Thoracic aorta (tissue), 2 donors: ENCODE measurements at places on chromosomes 7 and 10. TPM values are rescaled to one million over a fixed set of nuclear protein-coding genes. Genes with fewer than 3 reads are reported as not detected.

DNA sequence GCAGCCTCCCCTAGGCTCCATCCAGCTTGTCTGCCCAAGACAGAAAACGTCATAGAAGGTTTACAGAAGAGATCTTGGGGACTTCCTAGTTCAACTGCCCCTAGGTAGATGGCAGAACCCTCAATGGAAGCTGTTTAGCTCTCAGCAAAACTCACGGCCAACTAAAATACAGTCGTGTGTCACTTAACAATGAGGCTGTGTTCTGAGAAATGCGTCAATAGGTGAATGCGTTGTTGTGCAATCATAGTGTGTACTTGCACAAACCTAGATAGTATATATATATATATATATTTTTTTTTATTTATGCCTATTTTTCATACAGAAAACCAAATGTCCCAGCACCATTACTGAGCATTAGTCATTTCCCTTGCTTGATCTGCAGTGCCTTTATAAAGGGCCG, 100.4 kb upstream of the SH2B2 start:
- H3K4me1 ChIP-seq, result no peaks in the 10 kb centered on the region
- H3K27ac ChIP-seq, result no peak overlapping the region
- H3K27me3 ChIP-seq, result no peaks in the 10 kb centered on the region
- DNase-seq, result no peak

DNA sequence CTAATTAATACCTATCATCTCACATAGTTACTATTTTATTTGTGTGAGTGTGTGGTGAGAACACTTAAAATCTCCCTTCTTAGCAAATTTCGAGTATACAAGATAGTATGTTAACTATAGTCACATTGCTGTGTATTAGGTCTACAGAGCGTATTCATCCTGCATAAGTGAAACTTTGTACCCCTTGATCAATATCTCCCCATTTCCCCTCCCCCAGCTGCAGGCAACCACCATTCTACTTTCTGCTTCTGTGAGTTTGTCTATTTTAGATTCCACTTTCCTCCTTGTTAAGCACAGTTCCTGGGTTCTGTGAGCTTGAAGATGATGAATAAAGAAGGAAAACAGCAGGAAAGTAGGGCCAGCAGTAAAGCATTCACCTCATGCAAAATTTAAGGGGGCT, 42.4 kb downstream of the MRPS33 start:
- H3K4me3 ChIP-seq, result no peak overlapping the region
- no peak overlapping the region for H3K27ac ChIP-seq

GRCh38 chr10:103042908-103043307, 124.8 kb downstream of the CNNM2 start:
- H3K36me3 ChIP-seq, result no peaks in the 10 kb centered on the region
- H3K4me1 ChIP-seq, result peaks cover 79% of the 10 kb centered on the region
- DNase-seq, result no peak
- H3K4me3 ChIP-seq, result no peak overlapping the region
- H3K27ac ChIP-seq, result peak overlapping the region; percentile 89
- no peaks in the 10 kb centered on the region for H3K27me3 ChIP-seq

VIM gene
- 5,884 TPM for total RNA-seq

- H3K4me1 ChIP-seq, result peaks cover 19% of the 10 kb centered on the region
- H3K27ac ChIP-seq, result peak overlapping the region; percentile 87
- DNase-seq, result no peak
- H3K27me3 ChIP-seq, result no peaks in the 10 kb centered on the region
Measured at GRCh38 chr10:112447620-112447928, 559 bp downstream of the VTI1A start.

TRIM4 gene
- 35.2 TPM for total RNA-seq

GRCh38 chr10:123459371-123460091, 206.6 kb upstream of the GPR26 start:
- H3K36me3 ChIP-seq, result no peaks in the 10 kb centered on the region
- DNase-seq, result no peak
- H3K27ac ChIP-seq, result no peak overlapping the region
- no peak overlapping the region for H3K4me3 ChIP-seq

DNA sequence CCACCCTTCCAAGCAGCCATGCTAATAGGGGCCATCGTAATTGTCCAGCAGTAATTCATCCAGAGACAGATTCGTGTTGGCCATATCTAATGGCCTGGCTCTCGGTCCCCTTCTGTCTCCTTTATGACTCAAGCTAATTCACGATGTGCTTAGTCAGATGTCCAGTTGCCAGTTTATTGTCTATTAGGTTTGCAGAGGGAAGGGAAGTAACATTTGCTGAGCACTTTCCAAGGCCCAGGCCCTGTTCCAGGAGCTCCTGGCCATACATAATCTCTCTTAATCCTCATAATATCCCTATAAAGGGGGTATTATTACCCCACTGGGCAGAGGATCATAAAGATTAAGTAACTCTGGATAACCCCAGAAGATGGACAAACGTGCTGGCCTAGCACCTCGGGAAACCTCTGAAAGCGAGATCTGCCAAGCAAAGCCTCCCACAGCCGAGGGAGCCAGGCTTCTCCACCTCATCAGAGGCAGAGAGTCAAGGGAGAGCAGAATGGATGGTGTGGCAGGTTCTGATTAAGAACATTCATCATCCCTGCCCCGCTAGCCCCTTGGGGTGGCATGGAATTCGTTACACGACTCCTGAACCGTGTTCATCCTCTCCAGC, 153.7 kb downstream of the PLXNA4 start:
- H3K27me3 ChIP-seq, result no peaks in the 10 kb centered on the region
- no peak for DNase-seq
- H3K36me3 ChIP-seq, result no peaks in the 10 kb centered on the region
- H3K4me3 ChIP-seq, result no peak overlapping the region
- H3K4me1 ChIP-seq, result peaks cover 78% of the 10 kb centered on the region
- H3K27ac ChIP-seq, result peak overlapping the region; percentile 38

DNA sequence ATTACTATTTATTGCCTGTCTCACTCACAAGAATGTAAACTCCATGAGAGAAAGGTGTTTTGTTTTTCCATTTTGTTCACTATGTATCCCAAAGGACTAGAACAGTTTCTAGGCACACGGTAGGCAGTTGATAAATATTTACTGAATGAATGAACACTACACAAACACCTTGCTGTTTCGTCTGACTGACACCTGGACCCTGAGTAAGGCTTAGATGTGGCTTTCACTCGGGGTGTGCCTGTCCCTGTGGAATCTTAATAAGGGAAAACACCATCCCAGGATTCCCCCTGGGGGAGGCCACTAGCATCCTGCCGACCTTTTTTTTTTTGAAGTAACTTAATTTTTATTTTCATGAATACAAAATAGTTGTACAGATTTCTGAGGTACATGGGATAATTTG, 66.6 kb upstream of the STEAP1B start:
- no peak overlapping the region for H3K27ac ChIP-seq
- no peaks in the 10 kb centered on the region for H3K27me3 ChIP-seq
- H3K4me1 ChIP-seq, result peaks cover 31% of the 10 kb centered on the region
- H3K36me3 ChIP-seq, result no peaks in the 10 kb centered on the region
- no peak overlapping the region for H3K4me3 ChIP-seq

DNA sequence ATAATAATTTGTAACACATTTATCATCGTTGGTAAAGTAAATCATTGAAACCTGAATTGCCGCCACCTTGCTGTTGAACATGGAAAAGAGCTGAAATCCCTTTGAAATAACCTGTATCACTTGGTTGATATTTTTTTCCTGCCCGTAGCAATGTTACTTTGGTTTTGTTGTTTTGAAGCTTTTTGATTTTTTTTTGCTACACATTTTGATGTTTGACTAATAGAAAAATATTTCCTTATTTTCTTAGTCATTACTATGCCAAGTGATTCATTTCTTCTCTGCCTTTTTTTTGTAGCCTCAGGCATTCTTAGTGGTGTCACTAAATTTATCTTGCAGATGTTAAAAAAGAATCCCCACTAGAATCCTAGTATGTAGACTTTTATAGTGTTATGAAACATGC, 235.1 kb upstream of the MEOX2 start:
- no peak overlapping the region for H3K27ac ChIP-seq
- H3K36me3 ChIP-seq, result no peaks in the 10 kb centered on the region
- DNase-seq, result no peak
- peaks cover 5% of the 10 kb centered on the region for H3K4me1 ChIP-seq
- no peaks in the 10 kb centered on the region for H3K27me3 ChIP-seq

DNA sequence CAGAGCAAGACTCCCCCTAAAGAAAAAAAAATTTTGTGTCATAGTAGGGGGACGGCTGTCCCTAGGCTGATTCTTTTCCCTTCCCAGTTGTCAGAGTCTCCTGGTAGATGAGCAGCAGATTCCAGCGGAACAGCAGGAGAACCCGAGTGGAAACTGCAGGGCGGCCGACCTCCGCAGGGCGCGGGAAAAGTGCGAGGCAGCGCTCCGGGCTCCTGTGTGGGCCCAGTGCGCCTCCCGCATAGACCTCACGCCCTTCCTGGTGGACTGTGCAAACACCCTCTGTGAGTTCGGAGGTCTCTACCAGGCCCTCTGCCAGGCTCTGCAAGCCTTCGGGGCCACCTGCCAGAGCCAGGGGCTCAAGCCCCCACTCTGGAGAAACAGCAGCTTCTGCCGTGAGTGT, 46.0 kb downstream of the ZAN start:
- no peak for DNase-seq
- no peak overlapping the region for H3K4me3 ChIP-seq
- no peak overlapping the region for H3K27ac ChIP-seq
- no peaks in the 10 kb centered on the region for H3K4me1 ChIP-seq
- H3K36me3 ChIP-seq, result no peaks in the 10 kb centered on the region

ANXA8 gene
- total RNA-seq, result not detected

- H3K27ac ChIP-seq, result peak overlapping the region; percentile 37
- peaks cover 43% of the 10 kb centered on the region for H3K4me1 ChIP-seq
- no peak for DNase-seq
- H3K36me3 ChIP-seq, result no peaks in the 10 kb centered on the region
- H3K4me3 ChIP-seq, result peak overlapping the region; percentile 48
Measured at GRCh38 chr7:47669901-47670384, 88.0 kb upstream of the TNS3 start.

DNA sequence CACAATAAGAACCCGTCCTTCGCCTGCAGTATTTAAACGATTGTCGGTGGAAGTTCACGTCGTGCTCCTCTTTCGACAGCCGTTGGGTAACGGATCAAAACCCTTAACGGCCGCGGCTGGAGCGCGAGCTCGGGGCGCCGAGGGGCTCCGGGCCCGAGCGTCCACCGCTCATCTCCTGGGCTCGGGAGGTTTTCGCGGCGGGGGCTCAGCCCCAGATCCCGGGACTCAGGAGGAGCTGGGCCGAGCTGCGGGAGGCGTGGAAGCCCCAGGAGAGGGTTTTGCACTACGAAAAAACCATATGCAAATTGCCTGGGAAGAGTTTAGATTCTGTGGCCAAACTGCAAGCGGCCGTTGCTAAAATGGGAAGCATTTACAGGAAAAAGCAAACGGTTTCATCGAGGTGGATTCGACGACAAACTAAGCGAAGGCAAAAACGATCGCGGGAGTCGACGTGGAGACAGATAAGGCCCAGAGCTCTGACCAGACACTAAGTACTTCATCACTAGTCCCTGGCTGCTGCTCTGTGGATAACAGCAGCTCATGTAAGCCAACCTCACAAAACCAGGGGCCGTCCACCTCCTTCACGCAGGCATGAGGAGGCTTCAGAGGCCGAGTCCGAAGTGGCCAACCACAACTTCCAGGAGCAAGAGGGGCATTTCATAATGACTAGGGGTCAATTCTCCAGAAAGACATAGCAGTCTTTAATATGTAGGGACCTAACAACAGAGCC, 129.7 kb downstream of the MARCHF5 start:
- peaks cover 7% of the 10 kb centered on the region for H3K27me3 ChIP-seq
- H3K27ac ChIP-seq, result no peak overlapping the region
- no peaks in the 10 kb centered on the region for H3K36me3 ChIP-seq
- no peaks in the 10 kb centered on the region for H3K4me1 ChIP-seq
- no peak for DNase-seq
- H3K4me3 ChIP-seq, result peak overlapping the region; percentile 67

ANKRD30A gene
- not detected for total RNA-seq

DNA sequence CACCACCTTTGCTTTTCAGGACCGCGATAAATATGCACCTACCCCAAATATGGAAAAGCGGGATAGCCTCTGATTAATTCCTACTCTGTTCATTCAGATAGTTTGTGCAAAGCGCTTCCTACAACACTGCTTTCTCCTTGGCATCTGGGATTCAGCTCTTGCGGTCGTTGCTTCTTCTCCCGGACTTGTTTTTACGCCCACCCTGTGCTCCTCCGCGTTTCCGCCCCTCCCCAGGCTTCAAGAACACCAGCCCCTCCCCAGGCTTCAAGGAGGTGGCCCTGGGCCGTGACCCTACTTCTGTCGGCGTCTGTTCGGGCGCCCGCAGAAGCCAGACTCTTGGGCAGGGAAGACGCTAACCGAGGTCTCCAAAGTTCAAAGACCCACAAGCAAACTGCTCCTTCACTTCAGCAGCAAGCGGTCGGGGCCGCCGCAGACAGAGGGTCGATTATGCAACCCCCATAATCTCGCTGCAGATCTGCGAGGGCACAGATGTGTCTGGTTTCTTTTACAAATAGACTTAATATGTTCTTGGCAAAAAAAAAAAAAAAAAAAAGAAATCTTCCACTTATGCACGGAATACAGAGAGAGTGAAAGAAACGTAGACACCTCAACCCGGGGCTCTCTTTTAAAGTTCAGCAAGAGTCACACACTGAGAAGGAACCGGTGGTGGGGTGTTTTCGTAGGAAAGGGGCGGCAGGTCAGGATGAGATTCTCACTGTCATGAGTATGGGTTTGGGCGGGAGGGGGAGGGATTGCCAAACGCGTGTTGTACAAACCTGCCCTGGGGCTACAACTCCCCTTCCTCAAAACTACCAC, 1.9 kb downstream of the DLX5 start:
- peaks cover 10% of the 10 kb centered on the region for H3K4me1 ChIP-seq
- no peak for DNase-seq
- no peak overlapping the region for H3K27ac ChIP-seq
- no peaks in the 10 kb centered on the region for H3K36me3 ChIP-seq
- no peak overlapping the region for H3K4me3 ChIP-seq

GRCh38 chr10:121880895-121881294, 46.9 kb downstream of the ATE1 start:
- H3K4me1 ChIP-seq, result no peaks in the 10 kb centered on the region
- no peaks in the 10 kb centered on the region for H3K36me3 ChIP-seq
- no peak for DNase-seq
- no peak overlapping the region for H3K27ac ChIP-seq
- no peaks in the 10 kb centered on the region for H3K27me3 ChIP-seq
- no peak overlapping the region for H3K4me3 ChIP-seq

GRCh38 chr10:75592791-75593643, 161.6 kb downstream of the LRMDA start:
- H3K4me1 ChIP-seq, result peaks cover 28% of the 10 kb centered on the region
- no peaks in the 10 kb centered on the region for H3K36me3 ChIP-seq
- no peak for DNase-seq
- peak overlapping the region; percentile 54 for H3K4me3 ChIP-seq
- peak overlapping the region; percentile 42 for H3K27ac ChIP-seq
